ENCODE measurements at places on chromosomes 2 and 18. TPM values are rescaled to one million over a fixed set of nuclear protein-coding genes. Genes with fewer than 3 reads are reported as not detected.

KIF1A gene
- 358 TPM for total RNA-seq

GPBAR1 gene
- total RNA-seq: not detected

BOLL gene
- 1.4 TPM for total RNA-seq

SH2D6 gene
- total RNA-seq: 0.23 TPM

VWC2L gene
- 30.0 TPM for total RNA-seq

TCF7L1 gene
- total RNA-seq: 2.3 TPM

Measured in diencephalon (tissue), 1 donor.